IMR-90 (cell line): ENCODE measurements at places on chromosomes 11 and 22. TPM values are rescaled to one million over a fixed set of nuclear protein-coding genes. Genes with fewer than 3 reads are reported as not detected.

- DNase-seq = peak; percentile 82
These were observed 60.4 kb downstream of the KCNJ1 start for GRCh38 chr11:128806506-128807261.

DNA sequence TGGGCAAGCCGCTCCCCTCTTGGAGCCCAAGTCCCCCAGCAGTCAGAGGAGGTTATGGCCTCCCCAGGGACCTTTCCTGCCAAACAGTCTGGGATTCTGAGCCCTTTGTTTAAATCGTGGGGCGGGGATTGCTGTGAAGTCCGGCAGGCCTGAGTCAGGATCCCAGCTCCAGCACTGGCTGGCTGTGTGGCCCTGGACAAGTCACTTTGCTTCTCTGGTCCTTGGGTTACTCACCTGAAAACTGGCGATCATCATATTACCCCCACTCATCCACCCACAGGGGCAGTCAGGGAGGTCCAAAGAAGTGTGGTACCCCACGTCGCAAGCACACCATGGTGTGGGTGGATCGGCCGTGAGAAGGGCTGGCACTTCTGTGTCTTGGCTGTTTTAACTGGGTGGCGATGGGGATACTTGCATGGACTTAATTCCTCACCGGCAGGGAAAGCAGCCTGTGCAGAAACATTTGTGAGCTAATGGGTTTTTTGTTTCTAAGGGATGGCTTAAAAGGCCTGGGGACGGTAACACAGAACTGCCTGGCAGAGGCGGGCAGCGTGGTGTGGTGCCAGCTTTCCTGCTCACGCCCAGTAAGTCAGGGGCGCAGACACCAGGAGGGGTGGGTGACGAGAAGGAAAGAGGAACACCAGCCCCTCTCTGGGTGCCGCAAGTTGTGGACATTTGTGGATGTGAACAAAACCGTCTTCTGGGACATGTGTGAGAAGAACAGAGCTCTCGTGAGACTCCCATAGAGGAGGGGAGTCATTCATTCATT is 31.6 kb upstream of the PRR5 start:
- DNase-seq = no peak

GRCh38 chr11:113876074-113876797 is 864 bp upstream of the USP28 start:
- no peak for DNase-seq

GRCh38 chr11:71917646-71918140 is 10.7 kb downstream of the XNDC1N start:
- DNase-seq = peak; percentile 17

- DNase-seq = peak; percentile 12
These were observed 85.0 kb upstream of the CLPB start for GRCh38 chr11:72519220-72519881.

DNA sequence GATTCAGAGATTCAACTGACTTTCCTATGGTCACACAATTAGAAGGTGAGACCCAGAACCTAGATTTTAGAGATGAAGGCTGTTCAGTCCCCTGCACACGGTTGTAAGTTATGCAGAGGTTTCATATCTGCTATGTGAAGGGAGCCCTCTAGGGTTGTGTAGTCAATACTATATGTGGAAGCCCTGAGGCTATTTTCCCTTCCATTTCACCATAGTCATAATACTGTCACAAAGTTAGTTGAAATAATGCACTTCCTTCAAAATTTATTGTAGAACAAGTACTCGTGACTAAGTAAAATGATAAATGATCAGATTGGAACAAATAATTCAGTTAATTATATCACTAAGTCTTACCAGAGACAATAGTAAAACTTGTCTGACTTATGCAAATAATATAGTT is 48.8 kb downstream of the ENDOD1 start:
- DNase-seq = no peak

- DNase-seq = no peak
These were observed 7.3 kb downstream of the APBB1 start for GRCh38 chr11:6411594-6412031.

DNA sequence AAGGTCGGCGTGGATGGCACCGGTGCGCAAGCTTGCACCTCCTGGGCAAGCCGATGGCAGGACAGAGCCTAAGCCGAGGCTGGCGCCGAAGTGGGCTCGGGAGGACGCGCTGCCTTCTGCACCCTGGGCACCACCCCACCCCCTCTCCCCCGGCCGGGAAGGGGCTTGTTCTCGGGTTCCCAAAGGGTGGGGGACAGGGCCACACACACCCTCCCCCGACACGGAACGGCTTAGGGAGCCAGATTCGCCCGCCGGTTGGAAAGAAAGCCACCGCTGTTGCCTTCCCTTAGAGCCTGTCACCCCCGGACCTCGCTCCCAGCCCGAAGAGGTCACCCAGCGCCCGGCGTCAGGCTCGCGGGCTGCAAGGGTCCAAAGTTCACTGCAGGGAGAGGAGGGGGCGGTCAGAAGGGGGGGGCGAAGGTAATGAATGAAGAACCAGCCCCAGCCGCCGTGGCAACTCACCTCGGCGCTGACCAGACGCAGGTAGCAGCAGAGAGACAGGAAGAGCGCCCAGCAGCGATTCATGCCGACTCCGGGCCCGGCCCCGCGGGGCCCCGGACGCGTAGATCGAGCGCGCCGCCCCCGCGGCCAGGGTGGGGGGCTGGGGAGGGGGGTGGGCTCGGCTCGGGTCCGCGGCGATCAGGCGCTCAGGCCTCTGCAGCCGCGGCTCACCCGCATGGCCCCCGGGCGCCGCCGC is 1.2 kb downstream of the PDGFB start:
- no peak for DNase-seq

GRCh38 chr22:24097961-24098391 is 83.3 kb upstream of the SUSD2 start:
- no peak for DNase-seq

DNA sequence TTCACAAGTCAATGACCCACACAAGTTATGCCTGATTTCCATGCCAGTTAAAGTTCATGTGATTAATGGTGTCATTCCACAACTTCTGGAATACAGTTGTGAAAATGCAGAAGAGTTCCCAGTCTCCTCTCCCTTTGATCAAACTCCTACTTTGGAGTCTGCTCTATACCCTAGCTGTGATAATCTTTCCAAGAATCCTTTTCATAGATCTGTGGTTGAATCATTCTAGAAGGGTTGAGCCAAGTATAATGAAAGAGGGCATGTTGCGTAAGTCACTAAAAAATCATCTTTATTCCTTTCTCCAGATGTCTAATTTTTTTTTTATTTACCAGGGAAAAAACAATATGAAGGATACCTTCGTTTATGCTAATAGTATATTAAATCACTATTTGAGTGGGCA is 89.7 kb upstream of the CARD18 start:
- DNase-seq = peak; percentile 80

DNA sequence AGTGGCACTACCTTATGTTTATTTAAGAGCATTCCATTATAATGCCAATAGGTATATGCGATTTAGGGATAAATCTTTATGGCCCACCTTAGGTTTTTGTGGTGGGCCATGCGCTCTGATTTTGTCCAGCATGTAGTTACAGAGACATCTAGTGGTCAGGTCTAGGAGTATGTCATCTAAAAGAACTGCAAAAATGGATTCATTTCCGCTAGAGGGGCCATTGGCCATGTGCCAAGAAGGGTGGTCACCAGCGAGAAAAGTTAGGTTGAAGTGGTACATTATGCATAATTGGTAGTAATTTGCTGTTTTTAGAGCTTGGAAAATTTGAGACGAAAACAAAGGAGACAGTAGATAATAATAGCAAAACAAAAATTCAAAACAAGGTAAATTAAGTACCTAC is 27.7 kb downstream of the LRRC4C start:
- DNase-seq = no peak

- DNase-seq = no peak
These were observed 12.9 kb downstream of the TMEM132A start for GRCh38 chr11:60937144-60937527.

- no peak for DNase-seq
These were observed 80.4 kb upstream of the KCNQ1OT1 start for GRCh38 chr11:2779981-2780849.

- DNase-seq = peak; percentile 54
These were observed 84.1 kb downstream of the NXPE2 start for GRCh38 chr11:114762408-114762807.

- peak; percentile 76 for DNase-seq
These were observed 5.8 kb downstream of the POLDIP3 start for GRCh38 chr22:42608823-42609361.

DNA sequence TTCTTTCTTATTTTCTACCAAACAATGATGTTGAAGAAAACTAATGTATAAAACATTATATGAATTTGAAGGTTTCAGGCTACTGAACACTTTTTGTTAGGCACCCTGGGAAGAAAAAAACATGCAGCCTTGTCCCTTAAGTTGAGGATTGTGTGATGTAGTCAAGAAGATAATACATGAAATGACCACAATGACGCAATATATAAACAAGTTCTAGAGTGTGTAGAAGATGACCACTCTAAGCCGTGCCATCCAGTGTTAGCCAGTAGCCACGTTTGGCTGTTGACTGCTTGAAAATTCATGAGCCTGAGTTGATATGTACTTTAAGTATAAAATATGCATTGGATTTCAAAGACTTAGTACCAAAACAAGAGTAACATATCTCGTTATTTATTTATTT is 16.2 kb downstream of the SWAP70 start:
- DNase-seq = no peak

DNA sequence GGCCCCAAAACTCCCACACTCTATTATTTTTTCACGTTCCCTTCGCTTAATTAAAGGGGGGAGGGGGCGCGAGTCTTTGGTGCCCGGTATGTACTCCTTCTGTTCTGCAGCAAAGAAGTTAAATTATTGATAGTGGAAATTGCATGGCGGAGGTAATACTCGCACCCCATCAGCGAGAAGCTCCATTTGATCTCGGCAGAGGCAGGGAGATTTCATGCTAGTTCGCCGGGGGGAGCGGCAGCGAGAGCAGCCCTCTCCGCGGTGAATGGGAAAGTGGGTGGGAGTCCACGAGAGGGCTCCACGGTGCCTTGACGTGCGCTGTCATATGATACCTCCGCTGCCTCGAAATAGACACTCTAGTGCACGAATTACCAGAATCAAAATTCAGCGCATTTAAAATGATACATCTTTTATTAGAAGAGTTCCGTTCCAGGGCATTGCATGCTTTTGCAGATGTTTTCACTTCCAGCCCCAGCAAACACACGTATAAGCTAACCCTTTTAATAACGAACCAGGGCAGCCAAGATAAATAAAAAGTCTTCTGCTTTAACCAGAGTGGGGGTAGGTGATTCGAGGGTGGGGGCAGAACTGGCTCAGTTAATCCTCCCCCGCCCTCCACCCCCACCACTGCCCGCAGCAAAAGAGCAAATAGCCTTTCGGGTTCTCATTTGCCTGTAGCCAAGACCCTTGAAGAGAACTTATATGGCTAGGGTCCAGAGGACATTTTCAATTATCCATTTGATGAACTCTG is 1.3 kb upstream of the BDNF start:
- DNase-seq = peak; percentile 89

GRCh38 chr22:37330200-37331033 is 48.1 kb downstream of the CYTH4 start:
- peak; percentile 90 for DNase-seq

GRCh38 chr11:131977231-131977630 is 606.8 kb downstream of the NTM start:
- peak; percentile 43 for DNase-seq

GRCh38 chr11:128874427-128874826 is 7.3 kb upstream of the KCNJ1 start:
- peak; percentile 22 for DNase-seq

GRCh38 chr11:13074714-13075464 is 65.8 kb downstream of the RASSF10 start:
- DNase-seq = no peak

- DNase-seq = peak; percentile 27
These were observed 24.7 kb downstream of the TUB start for GRCh38 chr11:8105666-8106065.

DNA sequence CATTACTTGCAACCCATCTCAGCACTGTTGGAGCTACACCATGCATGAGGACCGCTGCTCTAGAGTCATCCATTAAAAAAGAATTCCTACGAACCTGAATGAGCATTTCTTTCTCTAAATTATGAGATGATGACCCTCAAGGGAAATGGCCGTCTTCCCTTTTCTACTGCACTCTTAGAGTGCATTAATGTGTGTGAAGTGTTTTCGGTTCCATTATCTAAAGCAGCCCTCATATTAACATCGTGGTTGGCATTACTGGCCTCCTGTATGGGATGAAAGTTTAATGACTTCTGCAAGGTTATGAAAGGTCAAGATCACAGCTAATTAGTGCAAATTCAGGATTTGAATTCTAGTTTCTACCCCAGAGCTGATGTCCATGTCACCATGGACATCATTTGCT is 16.7 kb downstream of the CD44 start:
- DNase-seq = no peak

DNA sequence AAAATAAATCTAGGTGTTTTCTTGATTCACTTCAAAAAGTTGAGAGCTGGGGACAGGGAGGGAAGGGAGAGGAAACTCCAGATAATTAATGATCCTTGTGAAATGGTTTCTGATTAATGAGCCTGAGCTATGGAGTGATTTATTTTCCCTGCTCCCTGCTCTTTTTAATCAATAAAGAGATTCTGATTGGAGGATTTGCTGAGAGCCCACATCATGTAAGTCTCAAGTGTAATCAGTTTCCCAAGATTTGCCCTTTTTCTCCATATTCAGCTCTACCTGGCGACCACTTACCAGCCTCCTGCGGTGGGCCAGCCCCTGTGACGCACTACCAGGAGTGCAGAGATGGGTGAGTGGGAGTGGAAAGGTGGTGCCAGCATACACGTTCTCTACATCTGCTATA is 114.0 kb downstream of the NAV2 start:
- no peak for DNase-seq

The RAPSN gene
- total RNA-seq = not detected in 2 replicates

The PRODH gene
- not detected in 2 replicates for total RNA-seq

The RIC8A gene
- 114 and 129 TPM in 2 replicates for total RNA-seq

The UBQLNL gene
- total RNA-seq = 0.18 TPM in 1 of 2 replicates, not detected in the other

The PGM2L1 gene
- 1.8 and 2.8 TPM in 2 replicates for total RNA-seq

The PRG2 gene
- not detected in 2 replicates for total RNA-seq

The DRICH1 gene
- under 0.01 TPM in 1 of 2 replicates, not detected in the other for total RNA-seq

The JHY gene
- 0.54 and 0.56 TPM in 2 replicates for total RNA-seq

The GCAT gene
- total RNA-seq = 25.6 and 32.3 TPM in 2 replicates
